ENCODE measurements at places on chromosomes 3 and 15. TPM values are rescaled to one million over a fixed set of nuclear protein-coding genes. Genes with fewer than 3 reads are reported as not detected.

GRCh38 chr3:52754373-52754772 is 16.4 kb downstream of the NEK4 start:
- no peak for DNase-seq

DNA sequence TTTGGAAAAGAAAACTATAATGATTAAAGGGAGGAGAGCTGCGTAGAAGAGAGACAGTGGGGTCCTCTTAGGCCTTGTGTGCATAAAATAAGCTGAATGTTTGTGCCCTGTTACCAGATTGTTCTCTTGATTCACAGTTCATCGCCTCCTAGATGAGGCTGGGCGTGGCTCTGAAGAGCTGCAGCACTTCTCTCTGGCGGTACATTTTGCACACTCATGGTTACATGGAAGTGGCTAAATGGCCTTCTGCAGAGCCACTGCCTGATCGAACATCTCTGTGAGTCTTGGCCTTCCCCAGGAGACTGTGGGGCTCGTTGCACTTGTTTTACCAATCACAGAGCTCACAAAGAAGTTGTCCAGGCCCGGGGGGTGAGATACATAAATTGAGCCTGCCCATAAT is 208.8 kb downstream of the GABRG3 start:
- no peak for DNase-seq

GRCh38 chr3:106731230-106731629 is 646.0 kb upstream of the CCDC54 start:
- DNase-seq, result no peak

The XIRP1 gene
- polyA plus RNA-seq, result not detected

The ILDR1 gene
- 0.36 TPM for polyA plus RNA-seq

The PRR20G gene
- polyA plus RNA-seq, result not detected

The SGO1 gene
- 13.0 TPM for polyA plus RNA-seq

GRCh38 chr15:57861815-57862586 is 155.5 kb downstream of the POLR2M start:
- no peak for DNase-seq

DNA sequence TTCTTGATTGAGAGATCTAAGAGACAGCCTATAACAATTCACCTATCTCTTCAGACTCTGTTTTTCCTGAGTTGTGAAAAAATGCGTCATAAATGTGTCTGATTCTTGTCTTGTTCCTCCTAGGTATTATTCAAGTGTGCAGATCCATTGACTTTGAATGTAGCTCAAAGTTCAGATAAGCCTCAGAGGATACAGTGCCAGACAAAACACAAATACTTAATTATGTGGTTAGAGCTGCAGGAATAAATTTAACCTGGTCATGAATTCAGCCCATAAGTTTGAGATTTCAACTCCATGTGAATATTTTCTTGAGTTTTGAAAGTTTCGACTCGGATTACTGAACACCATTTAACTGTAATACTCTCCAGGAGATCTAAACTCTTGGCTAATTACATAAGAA is 174.0 kb downstream of the ECT2 start:
- no peak for DNase-seq

DNA sequence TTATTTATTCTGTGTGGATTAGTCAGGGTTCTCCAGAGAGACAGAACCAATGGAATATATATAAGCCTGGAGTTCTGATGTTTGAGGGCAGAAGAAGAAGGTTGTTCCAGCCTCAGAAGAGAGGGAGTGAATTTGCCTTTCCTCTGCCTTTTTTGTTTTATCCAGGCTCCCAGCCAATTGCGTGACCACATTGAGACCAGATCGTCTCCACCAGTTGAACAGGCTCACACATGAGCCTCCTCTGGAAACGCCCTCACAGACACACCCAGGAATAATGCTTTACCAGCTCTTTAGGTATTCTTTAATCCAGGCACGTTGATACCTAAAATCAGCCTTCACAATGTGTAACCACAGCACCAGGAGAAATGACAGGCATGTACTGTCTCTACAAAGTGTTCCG is 923.1 kb downstream of the TBL1XR1 start:
- DNase-seq, result no peak

The SYNPR gene
- not detected for polyA plus RNA-seq

The CHMP2B gene
- 87.0 TPM for polyA plus RNA-seq

GRCh38 chr3:138465925-138466324 is 31.5 kb downstream of the ESYT3 start:
- no peak for DNase-seq

The MEX3B gene
- not detected for polyA plus RNA-seq

GRCh38 chr3:38743043-38743442 is 73.0 kb downstream of the SCN10A start:
- DNase-seq, result no peak

GRCh38 chr3:16866571-16866970 is 18.2 kb upstream of the PLCL2 start:
- DNase-seq, result no peak

- DNase-seq, result no peak
Measured at GRCh38 chr3:61803983-61804382, 242.6 kb downstream of the PTPRG start.

DNA sequence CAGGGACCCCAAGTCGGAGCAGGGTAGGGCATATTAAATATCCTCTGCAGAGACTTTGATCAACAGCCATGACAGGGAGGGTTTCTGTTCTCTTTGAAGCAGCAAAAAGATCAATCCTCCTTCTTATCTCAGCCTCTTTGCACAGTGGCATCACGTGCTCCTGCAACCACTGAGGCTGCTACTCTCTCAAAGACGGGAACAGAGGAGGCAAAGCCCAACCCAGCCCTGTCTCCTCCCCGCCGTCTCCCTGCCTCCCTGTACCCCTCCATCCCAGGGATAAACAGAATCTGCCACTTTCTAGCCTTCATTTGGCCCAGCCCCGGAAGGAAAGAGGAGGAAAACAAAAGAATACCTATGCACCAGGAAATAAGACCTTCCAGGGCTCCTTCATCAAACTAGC is 7.5 kb upstream of the TBC1D21 start:
- DNase-seq, result no peak

- DNase-seq, result no peak
Measured at GRCh38 chr15:76987896-76988860, 6.7 kb upstream of the PSTPIP1 start.

DNA sequence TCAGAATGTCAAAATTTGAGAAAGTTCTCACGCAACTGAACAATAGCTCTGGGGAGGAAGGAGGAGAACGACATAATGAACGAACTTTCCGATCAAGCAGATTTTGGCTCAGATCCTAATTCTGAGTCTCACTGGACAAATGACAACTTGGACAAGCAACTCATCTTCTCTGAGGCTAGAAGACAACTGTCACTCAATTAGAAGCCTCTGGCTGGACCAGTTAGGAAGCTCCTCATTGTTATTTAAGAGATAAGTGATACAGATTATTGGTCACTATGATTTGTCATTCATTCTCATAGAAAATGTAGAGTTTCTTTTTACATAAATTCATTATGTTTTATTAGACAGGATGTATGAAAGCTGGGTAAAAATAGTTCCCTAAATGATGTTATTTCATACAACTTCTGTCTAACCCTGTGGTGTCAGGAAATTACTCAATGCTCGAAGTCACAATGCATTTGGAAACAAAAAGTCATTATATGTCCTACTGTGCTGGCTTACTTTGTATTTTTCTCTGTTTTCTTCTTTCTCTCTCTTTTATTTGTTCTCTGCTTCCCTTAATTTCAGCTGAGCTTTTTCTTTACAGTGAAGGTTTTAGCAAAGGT is 11.0 kb upstream of the C3orf49 start:
- no peak for DNase-seq

GRCh38 chr3:66428733-66429132 is 72.1 kb downstream of the LRIG1 start:
- DNase-seq, result no peak

All from naive B cell (primary cell).